ENCODE measurements at places on chromosomes 7 and 10.

DNA sequence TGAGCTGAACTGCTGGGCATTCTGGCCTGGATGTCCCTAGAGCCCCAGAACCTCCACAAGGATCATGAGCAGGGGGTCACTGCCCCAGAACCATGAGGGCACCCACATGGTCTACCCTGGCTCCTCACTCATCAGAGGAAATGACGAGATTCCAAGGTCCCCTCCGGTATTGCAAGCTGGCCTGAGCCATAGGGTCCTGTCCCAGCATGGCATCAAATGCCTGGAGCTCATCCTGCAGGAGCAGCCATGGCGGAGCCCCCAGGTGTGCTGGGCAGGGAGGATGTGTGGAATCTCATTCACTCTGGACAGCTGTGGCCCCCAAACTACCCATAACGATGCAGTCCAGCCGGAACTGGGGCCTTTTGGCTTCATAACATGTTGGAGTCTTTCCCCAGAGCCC is 66.6 kb upstream of the ANTXRL start:
- DNase-seq = no peak

GRCh38 chr7:26083113-26083512 is 68.9 kb upstream of the NFE2L3 start:
- DNase-seq = no peak

- DNase-seq = no peak
These were observed 55.6 kb downstream of the GOLGA7B start for GRCh38 chr10:97905276-97905675.

- no peak for DNase-seq
These were observed 137.2 kb upstream of the EFCAB10 start for GRCh38 chr7:105718511-105718925.

GRCh38 chr7:122561326-122561725 is 137.6 kb downstream of the RNF133 start:
- DNase-seq = no peak

DNA sequence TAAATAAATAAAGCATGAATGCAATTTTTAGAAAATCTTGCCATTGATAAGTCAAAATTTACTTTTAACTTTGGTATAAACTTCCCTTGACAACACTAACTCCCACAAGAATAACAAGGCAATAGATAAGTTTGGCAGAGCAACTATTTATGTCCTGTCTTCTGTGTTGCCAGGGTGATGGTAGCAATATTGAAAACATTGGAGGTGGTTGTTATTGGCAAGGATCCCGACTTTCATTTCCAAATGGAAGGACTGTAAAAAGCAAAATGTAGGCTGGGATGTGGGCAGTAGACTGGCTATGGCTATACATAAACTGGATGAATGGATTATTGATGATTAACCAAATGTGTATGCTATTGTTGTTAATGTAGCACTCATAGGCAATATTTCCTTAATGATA is 134.9 kb upstream of the CACNA2D1 start:
- DNase-seq = no peak

GRCh38 chr7:40418983-40419382 is 284.2 kb downstream of the SUGCT start:
- DNase-seq = no peak

GRCh38 chr10:7890781-7891180 is 72.5 kb downstream of the TAF3 start:
- DNase-seq = no peak

DNA sequence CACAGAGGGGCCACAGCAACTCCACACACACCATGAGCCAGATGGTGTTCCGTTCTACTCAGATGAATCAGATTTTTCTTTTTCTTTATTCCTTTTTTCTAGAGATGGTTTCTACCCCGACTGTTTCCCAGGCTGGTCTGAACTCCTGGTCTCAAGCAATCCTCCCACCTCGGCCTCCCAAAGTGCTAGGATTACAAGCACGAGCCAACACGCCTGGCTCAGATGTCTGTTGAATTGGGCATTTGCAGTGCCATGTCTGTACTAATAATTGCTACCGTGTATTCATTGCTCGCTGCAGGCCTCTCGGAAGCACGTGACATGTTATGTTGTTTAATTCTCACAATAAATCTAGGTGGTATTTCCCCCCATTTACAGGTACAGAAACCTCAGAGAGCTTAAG is 67.2 kb downstream of the RABGEF1 start:
- no peak for DNase-seq

DNA sequence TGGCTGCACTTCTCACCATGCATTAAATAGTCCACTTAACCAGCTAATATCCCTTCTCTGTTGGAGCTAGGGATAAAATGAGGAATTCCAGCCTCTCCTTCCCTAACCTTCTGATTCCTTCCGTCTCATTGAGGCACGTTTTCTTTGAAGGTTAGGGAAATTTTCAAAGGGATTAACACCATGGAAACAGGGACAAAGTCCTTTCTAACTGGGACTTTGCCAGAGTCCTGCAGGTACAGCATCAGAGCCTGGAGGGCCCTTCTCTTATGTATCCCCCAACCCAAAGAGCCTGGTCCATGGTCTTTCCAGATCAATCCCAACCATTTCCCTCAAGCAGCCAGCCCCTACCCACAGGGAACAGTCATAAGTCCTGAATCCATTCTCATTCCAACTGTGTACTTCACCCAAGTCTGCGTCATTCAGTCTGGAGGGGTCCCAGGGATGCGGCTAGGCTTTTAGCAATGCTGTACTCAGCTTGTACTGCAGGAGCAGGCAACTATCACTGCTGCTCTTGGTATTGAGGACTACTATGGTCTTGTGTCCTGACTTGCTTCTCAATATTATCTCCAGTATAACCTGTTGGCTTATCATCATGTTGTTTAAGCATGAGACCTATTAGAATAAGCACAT is 34.6 kb upstream of the CROT start:
- no peak for DNase-seq

DNA sequence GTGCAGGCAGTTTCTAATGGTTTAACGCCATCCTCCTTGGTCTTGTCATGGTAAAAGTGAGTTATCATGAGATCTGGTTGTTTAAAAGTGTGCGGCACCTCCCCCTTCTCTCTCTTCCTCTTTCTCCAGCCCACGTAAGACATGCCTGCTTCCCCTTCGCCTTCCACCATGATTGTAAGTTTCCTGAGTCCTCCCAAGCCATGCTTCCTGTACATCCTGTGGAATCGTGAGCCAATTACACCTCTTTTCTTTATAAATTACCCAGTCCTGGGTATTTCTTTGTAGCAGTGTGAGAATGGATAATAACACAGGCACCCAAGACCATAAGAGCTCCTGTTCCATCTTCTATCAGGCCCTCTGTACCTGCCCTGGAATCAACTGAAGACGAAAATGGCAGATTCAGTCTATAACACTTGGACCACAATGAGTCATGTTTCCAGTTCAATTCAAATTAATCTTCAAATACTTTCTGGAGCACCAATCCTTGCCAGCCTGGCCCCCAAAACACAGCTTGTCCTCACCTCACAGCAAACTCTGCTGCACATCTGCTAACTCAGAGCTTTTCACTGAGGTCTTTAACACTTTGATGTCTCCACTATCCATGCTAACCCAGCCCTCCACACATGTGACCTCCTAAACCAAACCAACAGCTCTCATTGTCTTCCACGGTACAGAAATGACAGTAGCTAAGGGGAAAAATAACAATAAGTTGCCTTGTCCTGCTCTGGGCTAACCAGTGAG is 73.2 kb downstream of the SFMBT2 start:
- no peak for DNase-seq

- no peak for DNase-seq
These were observed 158.4 kb downstream of the COBL start for GRCh38 chr7:51158211-51158610.

DNA sequence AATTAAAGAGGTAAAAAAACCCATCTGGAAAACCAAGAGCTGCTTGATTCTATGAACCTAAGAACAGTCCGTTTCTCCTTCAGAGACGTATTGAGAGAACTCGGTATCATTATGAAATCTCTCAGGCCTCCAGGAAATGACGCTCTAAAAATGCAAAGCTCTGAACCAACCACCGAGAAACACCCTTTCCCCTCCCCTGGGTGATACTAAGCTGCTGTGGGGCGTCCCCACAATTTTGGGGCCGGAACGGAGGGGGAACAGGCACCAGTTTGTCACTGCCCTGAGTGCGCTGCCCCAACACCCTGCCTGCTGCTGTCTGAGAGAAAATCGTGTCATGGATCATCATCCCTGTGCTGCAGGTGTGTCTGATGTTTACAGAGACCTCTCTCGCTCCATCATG is 509.5 kb downstream of the DNAJB6 start:
- DNase-seq = no peak

- DNase-seq = peak; percentile 22
These were observed 55.0 kb upstream of the LBX1 start for GRCh38 chr10:101284101-101284743.

- DNase-seq = no peak
These were observed 59.5 kb downstream of the CACNA2D1 start for GRCh38 chr7:82384051-82384464.

GRCh38 chr10:3652886-3653285 is 132.1 kb downstream of the KLF6 start:
- DNase-seq = no peak

- DNase-seq = no peak
These were observed 52.8 kb upstream of the ANAPC16 start for GRCh38 chr10:72162978-72163377.

- DNase-seq = no peak
These were observed at the start of gene MYO1G for GRCh38 chr7:44978511-44979366. Gene MYO1G (minus strand): TSS chr7:44979015. CDS start chr7:44978961, 54 bp downstream.

DNA sequence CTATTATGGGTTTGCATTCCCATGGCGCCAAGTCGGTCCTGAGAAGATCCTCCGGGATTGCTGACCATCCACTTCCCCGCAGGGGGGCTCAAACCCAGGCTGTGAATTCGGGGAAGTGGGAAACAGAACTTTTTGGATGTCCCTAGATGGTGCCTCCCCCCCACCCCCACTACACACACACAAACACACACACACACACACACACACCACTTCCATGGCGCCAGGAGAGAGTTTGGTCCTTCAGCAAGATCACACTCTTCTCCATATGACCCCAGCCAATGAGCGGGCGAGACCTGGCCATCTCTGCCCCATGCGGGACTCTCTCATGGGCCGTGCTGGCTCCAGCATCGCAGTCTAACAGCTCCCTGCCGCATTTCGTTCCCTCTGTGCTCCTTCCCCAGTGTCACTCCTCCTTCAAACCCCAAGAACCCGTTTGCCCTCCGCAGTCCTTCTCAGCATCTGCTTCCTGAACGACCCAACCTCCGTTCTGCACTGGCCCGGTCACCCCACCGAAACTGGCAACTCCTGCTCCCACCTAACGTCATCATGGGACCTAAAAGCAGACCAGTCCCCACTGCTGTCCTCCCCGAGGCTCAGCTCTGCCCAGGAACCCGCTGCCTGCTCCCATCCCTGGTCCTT is 32.1 kb upstream of the TNRC18 start:
- no peak for DNase-seq

DNA sequence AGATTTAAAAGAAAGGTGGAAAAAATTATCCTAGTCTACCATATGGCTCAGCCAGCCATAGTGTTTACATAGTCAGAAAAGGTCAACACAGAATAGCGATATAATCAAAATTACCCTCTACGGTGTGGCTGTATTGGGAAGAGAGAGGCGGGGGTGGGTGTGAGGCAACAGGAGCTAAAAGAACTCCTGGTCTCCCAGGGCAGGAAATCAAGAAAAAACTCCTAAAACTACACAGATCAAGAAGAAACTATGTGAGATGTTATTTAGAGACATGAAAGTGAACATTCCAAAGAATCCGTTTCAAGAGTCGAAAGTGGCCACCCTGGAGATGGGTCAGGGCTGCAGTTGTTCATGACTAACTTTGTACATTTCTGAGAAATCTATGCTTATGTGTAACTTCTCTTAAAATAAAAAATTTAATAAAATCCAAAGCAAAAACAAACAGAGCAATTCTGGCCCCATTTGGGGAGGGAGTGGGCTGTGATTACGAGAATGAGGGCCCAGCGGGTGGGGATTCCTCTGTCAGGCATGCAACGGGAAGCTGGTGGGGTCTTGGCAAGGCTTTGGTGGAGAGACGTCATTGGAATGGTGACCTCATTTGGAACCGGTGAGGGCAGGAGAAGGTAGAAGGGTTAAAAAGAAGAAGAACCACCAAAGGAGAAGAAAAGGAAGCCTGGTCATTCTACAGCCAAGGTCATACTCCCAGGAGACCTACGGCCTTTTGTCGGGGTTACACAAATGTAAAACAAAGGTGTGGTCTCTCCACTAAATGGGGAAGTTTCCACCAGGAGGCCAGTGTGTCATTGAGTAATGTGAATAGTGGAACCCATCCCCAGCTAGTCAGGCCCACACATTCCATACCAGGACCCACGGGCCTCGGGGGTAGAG is 71.2 kb upstream of the DUSP5 start:
- no peak for DNase-seq

DNA sequence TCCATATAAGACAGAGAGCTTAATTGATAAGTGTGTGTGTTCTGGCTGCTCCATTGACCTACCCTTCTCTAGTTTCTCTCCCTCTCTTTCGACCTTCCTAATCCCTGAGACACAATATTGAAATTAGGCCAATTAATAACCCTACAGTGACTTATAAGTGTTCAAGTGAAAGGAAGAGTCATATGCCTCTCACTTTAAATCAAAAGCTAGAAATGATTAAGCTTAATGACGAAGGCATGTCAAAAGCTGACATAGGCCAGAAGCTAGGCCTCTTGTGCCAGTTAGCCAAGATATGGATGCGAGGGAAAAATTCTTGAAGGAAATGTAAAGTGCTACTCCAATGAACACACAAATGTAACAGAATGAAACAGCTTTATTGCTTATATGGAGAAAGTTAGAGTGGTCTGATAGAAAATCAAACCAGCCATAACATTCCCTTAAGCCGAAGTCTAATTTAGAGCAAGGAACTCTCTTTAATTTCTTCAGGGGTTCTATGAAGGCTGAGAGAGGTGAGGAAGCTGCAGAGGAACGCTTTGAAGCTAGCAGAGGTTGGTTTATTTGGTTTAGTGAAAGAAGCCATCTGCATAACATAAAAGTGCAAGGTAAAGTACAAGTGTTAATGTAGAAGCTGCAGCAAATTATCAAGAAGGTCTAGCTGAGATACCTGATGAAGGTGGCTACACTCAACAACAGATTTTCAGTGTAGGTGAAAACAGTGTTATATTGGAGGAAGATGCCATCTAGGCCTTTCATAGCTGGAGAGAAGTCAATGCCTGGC is 53.8 kb downstream of the ST7 start:
- DNase-seq = no peak

- no peak for DNase-seq
These were observed 83.6 kb upstream of the SEMA3C start for GRCh38 chr7:81002421-81002820.

- no peak for DNase-seq
These were observed 229.7 kb downstream of the ELMO1 start for GRCh38 chr7:37218956-37219355.
